ENCODE measurements at places on chromosomes 5 and 9.

DNA sequence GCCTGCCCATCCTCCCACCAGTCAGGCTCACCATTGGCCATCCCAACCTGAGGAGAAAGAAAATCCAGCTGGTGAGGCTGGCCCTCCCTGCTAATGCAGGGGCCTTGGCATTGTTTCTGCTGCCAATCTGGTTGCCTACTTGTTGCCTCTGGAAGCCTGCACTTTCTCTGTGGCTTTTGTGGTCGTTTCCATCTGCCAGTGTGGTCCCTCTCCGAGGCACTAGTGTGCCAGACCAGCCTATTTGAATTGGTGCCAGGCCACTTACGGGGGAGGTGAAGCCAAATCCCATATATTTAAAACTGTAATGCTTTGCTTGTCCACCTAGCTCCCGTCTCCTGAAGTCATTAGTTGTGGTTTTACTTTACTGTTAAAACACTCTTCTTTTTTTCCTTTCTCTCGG is 213.4 kb upstream of the ADAMTSL1 start:
- no peak for DNase-seq

DNA sequence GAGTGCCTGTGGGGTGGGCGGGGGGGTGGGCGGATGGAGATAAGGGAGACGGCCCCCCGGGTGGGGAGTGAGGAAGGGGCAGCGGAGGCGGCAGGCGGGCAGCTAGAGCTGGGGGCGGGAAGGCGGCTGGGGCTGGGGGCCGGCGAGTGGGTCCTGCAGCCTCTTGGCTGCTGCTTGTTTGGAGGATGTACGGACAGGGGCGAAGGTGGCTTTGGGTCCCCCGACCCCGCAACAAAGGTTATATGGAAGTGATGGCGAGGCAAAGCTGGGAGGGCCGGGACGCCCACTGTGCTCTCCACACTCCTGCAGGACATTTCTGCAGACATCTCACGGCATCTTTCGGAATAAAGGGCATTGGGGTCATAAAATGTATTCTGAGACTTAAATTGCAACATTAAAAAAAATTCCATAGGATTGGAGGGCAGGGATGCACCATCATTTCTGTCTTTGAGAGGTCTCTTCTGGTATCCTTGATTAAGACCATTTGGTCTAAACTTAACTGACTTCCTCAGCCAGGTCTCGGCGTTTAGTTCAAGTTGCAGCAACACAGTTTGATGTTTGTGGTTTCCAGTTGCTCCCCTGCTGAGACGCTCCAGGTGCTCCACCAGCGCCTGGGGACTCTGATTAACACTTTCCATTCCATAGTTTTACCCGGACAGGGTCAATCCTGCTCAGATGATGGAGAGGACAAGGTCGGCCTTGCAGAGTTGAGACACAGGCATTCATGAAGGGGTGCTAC is 101.6 kb upstream of the SSBP2 start:
- peak; percentile 57 for DNase-seq

DNA sequence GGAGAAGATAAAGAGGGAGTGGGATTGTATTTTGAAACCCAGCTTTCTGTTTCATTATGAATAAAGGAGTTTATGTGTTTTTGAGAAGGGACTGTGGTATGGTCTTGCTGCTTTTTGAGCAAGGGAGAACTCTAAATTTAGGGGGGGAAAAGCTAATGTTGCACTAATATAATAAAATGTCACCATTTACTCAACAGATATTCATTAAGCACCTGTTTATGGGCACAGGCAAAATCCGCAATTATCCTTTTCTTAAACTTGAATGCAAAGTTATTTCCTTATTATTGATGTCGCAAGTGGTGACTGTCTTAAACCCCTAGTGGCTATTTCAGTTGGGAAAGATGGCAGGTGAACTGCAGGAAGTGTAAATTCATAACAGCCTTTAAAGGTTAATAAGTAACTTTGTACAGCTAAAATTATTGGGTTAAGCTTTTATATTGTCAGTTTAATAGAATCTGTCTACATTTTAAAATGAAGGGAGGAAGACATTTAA is 1.5 kb downstream of the CDC42SE2 start:
- DNase-seq, result no peak

DNA sequence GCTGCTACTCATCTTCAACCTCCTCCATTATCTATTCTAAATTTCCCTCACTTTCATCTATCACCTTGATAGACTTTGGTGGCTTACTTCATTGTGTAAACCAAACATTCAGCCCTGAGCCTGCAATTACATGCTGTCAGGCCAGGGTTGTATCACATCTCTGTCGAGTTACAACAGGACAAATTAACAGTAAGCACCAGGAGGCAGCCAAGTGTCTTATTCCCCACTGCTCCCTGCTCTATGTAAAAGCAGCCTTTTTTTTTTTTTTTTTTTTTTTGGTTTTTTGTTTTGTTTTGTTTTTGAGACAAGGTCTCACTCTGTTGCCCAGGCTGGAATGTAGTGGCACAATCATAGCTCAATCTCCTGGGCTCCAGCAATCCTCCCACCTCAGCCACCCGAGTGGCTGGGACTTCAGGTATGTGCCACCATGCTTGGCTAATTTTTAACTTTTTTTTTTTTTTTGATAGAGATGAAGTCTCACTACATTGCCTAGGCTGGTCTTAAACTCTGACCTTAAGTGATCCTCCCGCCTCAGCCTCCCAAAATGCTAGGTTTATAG is 15.2 kb upstream of the ZCCHC9 start:
- no peak for DNase-seq

DNA sequence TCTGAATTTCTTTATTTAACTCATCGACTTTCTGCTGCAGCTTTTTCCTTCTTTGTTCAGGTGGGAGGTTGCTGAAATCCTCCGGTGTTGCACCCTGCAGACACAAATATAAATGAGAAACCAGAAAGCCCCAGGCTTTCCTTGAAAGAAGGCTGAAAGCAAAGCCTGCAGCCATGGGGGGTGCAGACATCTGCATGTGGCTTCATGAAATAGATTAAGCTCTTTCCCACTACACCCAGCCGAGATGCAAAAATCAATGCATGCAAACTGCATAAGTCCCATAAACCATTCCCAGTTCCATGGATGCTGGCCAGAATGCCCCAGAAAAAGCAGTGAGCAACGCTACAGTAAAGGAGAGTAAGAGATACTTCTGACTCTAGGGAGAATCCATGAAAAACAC is 73.6 kb downstream of the USP20 start:
- no peak for DNase-seq

- DNase-seq, result no peak
These were observed 188.3 kb downstream of the AGTPBP1 start for GRCh38 chr9:85553475-85553874.

DNA sequence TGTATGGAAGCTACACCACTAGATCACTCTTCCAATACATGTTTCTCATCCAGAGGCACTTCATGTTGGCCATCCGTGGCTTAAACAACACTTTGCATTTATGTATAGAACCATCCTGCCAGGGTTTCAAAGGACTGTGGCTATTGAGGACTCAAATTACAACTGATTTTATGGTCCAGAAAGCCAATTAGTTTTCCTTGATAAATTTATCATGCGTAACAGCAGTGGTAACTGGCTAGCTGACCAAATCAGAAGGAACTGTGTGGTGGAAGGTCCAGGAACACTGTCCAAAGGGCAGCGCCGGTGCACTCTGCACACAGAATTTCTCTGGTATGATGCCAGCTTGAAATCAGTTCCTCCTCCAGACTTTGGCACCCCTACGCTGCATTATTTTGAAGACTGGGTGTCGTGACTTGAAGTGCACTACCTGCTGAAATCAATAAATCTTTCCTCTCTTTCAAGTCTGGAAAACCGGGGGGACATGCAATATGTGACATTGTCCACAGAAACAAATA is 69.3 kb upstream of the TMEM252 start:
- DNase-seq, result no peak

DNA sequence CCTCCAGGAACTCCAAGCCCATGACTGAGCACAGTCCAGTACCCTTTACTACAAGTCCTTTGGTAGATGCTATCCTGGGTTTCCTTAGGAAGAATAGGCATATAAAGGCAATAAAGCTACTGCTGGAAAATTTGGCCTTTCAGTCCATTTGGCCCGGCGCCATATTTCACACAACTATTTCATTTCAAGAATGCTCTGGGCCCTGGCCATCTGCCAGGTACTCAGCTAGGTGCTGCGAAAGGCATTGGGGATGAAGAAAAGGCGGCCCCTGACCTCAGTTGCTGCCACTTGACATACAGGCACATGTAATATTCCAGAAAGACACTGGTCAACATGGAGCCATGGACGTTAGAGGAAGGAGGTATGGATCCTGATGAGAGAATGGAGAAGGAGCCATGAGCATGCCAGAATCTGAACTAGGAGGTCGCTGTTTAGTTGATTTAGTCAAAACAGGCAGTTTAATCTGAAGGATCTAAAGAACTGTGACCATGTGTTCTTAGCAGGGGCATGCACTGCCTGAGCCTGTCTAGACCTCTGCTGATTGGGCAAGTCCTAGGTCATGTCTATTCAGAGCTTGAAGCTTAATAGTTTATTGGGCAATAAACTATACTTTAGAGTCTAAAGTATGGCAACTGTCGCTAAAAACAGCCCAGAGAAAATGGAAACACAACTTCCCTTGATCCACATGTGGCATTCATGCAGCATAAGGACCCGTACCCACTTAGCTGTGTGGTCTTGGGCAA is 149.3 kb downstream of the MELK start:
- DNase-seq, result peak; percentile 20

GRCh38 chr5:130874861-130875417 is 290.1 kb downstream of the HINT1 start:
- no peak for DNase-seq

GRCh38 chr5:154483654-154484392 is 5.8 kb upstream of the HAND1 start:
- DNase-seq, result no peak

GRCh38 chr5:113652161-113652560 is 138.7 kb downstream of the YTHDC2 start:
- no peak for DNase-seq

DNA sequence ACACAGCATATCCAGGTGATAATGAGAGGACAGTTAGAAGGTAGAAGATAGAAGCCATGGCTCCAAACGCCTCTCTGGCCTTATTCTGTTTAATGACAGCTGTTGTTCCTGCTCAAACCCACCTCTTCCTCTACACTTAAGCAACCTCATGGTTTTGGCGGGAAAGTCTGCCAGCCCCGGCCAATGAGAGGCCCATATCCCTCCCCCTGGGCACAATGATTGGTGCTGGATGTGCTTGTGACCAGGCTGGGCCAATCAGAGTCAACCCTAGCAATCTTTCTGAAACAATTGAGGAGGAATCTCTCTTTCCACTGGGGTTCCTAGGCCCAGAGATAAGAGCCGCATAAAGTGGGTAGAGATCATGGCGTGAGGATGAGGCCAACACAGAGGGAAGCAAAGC is 4.8 kb upstream of the GFI1B start:
- peak; percentile 34 for DNase-seq

GRCh38 chr9:131682261-131682660 is 57.6 kb downstream of the RAPGEF1 start:
- no peak for DNase-seq

GRCh38 chr9:25557645-25558300 is 120.5 kb downstream of the TUSC1 start:
- no peak for DNase-seq

DNA sequence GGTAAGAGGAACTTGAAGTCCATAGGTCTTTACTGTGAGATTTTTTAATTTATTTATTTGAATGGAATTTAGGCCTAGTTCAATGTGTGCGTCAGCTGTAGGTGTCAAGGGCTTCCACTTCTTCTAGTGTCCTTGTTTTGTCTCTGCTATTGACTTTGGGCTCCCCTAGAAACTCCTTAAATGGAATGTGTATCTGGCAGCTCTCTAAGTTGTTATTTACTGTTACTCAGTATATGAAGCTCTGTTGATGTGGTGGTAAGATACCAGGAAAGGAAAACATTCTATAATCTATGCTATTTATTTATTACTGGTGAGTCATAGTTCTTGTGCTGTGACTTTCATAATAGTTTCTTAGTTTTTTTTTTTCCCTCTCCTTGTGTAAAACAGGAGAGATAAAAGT is 97.1 kb downstream of the GABRA1 start:
- no peak for DNase-seq

GRCh38 chr5:68086439-68086838 is 129.1 kb upstream of the PIK3R1 start:
- no peak for DNase-seq

DNA sequence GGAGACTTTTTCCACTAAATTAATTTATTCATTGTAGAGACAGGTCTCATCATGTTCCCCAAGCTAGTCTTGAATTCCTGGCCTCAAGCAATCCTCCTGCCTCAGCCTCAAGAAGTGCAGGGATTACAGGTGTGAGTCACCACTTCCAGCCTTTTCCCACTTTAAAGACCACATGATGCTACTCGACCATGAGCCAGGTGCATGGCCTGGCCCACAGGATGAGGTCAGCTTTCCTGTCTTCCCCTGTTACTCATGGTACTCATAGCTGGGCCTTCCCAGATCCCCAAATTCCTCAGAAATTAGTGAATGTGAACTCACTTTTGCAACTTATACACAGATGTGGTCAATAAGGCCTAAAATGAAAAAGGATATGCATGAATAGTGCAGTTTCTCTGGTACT is 395.9 kb downstream of the SEMA5A start:
- peak; percentile 76 for DNase-seq

- DNase-seq, result peak; percentile 67
These were observed 50.8 kb upstream of the FOXE1 start for GRCh38 chr9:97802276-97802675.
